Activated naive CD4-positive, alpha-beta T cell treated with anti-CD3 and anti-CD28 coated beads, Interleukin-2, amount 50 U/mL, for 16 hours (primary cell): ENCODE measurements at places on chromosomes 11 and 22.

- no peak for DNase-seq
These were observed 18.3 kb upstream of the TMPRSS4 start for GRCh38 chr11:118058311-118059245.

DNA sequence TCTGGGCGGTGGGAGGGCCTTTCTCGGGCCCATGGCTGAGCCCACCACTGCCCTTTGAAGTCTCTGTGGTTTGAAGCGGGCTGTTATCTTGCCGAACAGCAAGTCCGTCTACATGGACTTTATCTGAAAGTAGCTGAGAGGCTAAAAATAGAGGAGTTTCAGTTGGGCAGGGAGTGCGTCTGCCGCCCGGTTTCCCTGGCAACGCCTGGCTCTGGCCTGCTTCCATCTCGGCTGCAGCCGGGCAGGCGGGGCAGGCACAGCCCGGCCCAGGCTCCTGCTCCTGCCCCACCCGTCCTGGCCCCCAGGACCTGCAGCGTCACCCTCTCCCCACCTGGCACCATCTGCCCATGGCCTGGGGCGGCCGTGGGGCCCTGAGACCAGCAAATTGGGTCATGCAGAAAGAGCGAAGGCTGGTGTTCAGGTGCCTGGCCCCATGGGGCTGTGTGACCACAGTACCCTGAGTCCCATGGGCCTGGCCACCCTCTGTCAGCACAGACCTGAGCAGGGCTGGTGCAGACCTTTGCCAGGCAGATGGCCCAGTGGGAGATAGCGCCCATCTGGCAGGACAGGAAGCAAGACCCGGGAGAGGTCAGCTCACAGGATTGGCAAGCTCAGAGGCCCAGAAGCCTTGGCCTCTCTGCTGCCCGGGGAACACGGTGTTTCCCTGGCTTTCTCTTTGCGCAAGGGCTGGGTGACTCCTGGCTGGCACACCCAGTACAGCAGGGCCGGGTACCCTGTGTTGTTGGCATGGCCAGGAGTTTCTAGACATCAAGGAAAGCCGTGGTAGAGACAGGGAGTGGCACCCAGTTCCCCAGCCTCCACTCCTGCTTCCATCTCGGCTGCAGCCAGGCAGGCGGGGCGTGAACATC, 79.1 kb upstream of the KCNQ1OT1 start:
- DNase-seq: no peak

DNA sequence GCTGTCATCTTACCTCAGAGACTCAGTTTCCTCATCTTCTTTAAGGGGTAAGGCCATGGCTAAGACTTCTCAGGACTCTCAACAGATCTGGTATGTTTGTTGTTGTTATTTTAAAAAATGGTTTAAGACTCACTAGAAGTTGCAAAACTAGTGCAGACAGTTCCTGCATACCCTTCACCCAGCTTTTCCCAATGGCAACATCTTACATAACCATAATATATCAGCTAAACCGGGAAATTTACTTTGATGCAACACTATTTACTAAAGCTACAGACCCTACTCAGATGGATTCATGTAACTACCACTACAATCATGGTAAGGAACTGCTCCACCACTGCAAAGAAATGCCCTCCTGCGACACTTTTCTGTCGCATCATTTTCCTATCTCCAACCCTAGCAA, 20.4 kb downstream of the LGR4 start:
- DNase-seq: no peak

DNA sequence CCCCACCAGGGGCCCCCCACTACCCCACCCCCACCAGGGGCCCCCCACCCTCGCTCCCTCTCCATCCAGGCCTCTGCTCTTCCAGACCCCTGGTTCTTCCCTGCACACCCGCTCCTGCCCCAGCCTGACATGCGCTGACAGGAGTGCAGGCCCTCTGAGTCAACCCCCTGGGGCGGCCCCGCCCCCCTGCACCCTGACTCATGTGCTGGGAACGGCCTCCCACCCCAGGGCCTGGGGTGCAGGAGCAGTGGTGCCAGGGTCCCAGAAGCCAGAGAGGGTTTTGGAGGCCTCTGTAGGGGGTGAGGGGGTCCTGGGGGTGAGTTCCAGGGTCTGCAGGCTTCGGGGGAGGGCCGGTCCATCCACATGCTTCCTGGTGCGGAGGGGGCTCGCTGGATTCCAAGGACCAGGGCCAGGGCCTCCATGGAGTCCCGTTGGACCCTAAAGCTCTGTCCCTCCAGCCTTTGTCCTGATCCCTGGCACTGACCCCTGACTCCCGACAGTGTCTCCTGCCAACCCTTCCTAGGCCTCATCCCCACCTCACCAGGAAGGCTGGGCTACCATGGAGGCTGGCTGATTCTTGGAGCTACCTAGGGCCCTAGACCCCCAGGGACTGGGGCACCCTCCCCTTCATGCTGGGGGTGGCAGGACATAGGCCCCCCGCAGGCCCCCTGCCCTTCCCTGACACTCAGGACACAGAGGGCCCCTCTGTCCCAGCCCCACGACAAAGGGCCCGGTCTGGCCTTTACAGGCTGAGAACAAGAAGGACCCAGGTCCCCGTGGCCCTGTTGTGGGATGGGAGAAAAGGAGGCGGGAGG, 583 bp upstream of the PKP3 start:
- DNase-seq: peak; percentile 41

DNA sequence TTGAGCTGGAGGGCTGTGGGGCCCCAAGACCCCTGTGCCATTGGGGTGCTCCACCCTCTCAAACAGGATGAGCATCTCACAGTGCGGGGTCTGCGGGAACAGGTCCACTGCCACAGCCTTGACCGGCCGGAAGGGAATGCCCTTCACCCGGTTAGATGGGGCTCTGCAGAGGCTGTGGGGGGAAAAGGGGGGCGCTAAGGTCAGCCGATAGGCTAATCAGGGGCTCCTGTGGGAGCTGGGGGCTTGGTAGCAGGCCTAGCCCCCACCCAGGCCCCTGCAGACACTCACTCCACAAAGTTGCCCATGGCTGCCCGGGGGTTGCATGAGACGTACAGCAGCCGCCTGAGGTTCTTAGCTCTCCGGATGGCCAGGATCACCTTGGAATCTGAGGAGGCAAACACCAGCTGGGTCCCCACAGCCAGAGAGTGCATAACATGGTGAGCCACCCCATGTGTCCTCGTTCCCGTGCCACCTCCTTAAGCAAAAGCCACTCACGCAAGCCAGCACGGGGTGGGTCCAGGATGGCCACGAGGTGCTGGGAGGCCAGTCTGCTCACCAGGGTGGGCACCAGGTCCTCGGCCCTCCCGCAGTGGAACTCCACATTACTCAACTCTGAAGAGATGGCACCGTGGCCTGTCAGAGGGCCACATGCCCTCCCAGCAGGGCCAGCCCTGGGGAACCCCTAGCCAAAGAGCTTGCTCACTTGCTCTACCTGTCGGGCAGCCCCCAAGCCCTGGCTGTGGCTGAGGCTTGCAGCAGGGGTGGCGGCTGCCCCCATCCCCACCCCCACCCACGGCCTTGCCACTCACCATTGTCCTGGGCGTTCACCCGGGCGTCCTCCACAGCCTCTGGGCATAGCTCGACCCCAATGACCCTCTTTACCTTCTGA, 3.0 kb upstream of the RANBP1 start:
- DNase-seq: no peak

- DNase-seq: no peak
These were observed 687.2 kb downstream of the OPCML start for GRCh38 chr11:132844956-132845696.
